ENCODE measurements at places on chromosomes 7 and 10.
A peak's percentile ranks its signal among the peaks of the same experiment; 100 is the strongest.

- no peak for DNase-seq
These were observed 16.1 kb downstream of the BRAT1 start for GRCh38 chr7:2539031-2539911.

GRCh38 chr10:32891261-32891660 is 66.8 kb downstream of the ITGB1 start:
- DNase-seq: no peak

DNA sequence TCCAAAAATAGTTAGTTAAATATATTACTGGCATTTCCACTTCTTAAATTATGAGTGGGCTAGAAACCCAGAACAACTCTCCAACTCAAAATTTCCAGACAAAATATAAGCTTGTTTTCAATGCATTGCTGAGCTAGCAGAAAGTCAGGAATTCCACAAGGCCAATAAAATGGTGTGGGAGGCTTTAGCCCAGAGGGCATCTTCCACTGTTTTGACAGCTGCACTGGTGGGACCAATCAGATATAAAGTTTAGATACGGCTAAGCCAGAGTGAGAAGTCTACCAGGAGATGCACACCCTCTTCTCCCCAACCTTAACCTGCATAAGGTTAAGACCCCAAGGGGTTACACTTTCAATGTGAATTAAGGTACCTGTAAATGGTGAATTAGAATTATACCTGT is 76.6 kb downstream of the AMPH start:
- no peak for DNase-seq

DNA sequence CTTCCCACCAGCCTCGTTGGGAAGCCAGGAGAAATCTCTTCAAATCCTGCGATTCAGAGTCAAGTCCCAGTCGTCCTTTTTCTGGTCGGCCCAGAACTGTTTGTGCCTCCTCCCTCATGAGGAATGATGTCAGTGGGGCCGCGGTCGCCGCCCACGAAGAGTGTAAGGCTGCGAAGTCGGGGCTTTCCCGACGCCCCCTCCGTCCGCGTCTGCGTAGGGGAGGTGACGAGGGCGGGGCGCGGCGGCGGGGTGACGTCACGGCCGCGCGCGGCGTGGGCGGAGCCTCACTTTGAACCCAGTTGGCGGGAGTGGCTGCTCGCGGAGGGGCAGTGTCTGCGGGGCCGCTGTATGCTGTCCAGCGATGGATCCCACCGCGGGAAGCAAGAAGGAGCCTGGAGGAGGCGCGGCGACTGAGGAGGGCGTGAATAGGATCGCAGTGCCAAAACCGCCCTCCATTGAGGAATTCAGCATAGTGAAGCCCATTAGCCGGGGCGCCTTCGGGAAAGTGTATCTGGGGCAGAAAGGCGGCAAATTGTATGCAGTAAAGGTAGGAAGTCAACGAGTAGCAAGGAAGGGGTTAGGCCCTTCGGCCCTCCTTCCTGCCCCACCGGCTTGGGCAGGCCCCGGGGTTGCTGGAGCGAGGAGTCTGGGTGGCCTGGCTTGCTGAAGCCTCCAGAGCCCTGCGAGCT is at the start of gene MASTL:
MASTL (plus strand) TSS at position 287 of the 689 bp plus-strand sequence; CDS start at position 362, 75 bp downstream.
- DNase-seq: peak; percentile 48

- DNase-seq: no peak
These were observed 38.7 kb downstream of the CALML3 start for GRCh38 chr10:5563321-5563961.

- DNase-seq: no peak
These were observed 25.2 kb upstream of the PRR15 start for GRCh38 chr7:29538389-29538788.

GRCh38 chr7:77819021-77819420 is 20.4 kb downstream of the PHTF2 start:
- no peak for DNase-seq

GRCh38 chr7:116249969-116250553 is 39.7 kb downstream of the TES start:
- DNase-seq: no peak

GRCh38 chr7:121745856-121746255 is 127.1 kb upstream of the PTPRZ1 start:
- no peak for DNase-seq

DNA sequence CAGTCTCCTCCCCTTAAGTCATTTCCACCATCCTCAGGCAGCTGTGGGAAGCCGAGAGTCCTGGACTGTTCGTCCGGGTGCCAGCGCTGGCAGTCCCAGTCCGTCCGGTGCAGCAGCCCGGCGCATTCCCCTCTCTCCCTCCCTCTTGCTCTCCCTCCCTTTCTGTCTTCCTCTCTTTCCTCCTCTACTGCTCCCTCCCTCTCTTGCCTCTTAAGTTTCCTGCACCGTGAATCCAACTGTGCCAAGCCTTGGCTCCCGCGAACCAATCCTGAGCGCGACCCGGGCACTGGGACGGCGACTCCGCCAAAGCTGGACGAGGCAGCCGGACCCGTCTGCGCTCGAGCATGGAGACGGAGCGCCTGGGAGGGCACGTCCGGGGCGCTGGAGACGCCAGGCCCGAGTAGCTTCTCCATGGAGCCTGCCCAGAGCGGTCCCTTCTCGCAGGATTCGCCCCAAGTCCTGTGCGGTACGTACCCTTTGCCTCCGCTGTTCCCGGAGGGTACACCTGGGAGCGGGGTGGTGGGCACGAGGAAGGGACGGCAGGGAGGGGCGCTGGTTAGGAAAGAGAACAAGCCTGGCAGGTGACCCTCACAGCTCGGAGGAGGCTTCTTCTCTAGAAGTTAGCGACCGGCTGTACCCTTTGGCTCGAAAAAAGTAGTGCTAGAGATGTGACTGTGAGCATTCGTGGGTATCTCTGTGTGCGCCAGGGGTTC is 1.0 kb downstream of the NXPH1 start:
- no peak for DNase-seq

DNA sequence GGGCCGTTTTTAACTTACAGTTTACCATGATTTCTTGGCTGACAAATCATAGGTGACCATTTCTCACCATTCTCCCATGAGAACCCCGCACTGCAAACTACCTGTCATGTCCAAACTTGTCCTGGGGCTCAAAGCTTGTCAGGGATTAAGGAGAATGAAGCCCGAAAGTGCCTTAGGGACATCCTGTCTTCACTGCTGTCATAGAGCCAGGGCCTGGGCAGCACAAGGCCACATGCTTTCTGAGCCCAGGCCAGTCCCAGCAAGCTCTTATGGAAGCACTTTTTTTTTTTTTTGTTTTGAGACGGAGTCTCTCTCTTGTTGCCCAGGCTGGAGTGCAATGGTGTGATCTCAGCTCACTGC is 33.9 kb downstream of the CCM2 start:
- no peak for DNase-seq

DNA sequence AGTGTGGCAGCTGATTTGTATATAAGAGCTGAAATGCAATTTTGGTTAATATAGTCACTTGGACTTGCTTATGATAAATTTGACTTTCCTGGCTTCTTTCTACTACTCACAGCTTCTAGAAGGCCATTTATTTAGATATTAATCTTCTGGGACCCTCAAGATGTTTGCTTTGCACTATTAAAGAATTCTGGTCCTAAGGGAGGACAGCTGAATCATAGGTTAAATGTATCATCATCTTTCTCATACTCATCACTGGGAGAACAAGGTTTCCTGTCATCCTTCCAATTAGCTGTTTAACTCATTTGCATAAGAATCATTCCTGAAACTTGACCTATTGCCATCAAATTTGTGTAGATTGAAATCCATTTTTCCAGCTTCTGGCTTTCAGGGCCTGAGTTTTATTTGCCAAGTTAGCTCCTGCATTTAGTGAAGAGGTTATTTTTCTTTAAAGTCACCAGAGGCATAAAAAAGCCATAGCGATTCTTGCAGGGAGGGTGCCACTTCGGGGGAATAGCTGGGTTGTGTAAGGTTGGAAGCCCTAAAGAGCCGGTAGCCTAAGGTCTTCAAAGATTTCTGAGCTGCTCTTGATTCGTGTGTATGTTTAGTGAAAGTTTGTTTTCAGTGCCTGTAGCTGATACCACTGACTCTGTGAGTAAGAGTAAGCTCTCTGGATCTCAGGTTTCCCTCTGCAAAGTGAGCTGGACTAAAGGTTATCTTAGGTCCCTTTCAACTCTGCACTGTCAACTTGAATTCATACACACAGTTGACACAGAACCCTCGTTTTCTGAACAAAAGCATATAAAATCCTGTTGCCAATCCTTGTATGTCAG is 4.3 kb downstream of the MAP3K8 start:
- DNase-seq: no peak

DNA sequence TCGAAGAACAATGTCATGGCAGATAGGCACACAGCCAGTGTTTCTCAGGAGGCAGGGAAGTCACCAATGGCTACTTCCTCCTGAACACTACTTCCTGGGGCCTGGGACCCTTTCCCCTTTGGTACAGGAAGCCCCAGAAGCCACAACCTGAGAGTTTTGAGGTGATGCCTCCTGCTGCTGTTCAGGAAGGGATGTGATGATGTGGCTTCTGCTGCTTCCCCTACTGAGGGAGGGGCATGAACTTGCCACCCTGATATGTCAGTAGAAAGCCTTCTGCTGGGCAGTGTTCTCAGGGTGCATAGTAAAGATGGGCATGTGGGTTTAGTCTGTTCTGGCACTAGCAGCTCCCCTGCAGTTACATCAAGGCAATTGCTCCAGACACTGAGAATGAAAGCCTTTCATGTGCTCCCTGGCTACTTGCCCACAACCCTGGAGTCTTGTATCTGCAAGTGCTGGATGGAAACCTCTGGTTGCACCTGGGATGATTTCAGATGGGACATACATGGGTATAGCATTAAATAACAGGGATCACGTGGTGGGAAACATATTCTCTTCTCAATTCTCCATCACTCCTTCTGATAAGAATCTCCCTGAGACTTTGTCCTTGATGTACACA is 69.3 kb downstream of the ADRA2A start:
- no peak for DNase-seq

DNA sequence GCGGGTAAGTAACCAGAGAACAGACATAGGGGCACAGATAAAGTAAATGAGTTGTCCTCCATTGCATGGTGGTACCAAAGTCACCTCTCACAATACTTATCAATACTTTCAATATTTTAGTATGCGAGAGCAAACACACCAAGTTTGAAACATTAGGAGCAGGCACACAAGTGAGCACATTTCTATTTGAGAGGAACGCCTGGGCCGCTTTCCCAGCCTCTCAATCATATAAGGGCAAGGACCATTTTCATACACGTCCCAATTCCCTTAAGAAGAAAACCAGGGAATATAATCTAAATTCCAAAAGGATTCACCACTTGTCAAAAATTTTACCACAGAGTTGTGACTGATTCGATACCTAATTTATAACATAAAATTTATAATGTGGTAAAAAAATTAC is 7.5 kb downstream of the LMOD2 start:
- no peak for DNase-seq

DNA sequence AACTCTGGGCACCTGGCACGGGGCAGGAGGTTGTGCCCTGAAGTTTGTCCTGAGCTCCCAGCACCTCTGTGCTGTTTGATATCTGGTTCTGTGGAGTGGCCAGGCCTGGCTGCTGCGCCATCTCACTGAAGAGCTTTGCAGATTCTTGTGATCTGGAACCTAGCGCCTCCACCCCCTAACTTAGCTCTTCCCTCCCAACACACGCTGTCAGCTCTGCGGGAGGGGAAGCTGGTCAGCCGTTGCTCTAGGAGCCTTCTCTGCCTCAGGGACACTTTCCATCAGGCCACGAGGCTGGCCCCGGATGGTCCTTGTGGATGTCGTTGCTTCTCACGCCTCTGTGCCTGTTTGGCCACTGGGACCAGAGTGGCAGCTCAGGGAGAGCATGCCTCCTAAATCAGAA is 213.2 kb downstream of the CCDC3 start:
- no peak for DNase-seq

DNA sequence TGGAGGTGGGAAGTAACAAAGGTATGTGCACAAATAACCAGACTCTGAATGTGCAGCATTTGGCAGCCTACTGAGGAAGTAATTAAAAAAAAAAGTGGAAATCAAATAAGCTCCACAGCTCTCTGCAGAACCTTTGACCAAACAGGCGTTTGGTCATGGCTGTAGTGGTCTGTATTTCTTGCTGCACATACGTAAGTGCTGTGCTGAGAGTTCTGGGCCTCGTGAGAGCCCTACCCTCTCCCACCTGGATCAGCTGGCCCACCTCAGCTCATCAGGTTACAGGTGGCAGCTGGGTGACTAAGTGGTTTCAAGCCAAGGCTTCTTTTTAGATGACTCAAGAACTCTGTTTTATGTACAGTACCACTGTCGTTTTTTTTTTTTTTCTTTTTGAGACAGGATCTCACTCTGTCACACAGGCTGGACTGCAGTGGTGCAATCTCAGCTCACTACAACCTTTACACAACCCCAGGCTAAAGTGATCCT is 178.2 kb upstream of the KLF6 start:
- no peak for DNase-seq

DNA sequence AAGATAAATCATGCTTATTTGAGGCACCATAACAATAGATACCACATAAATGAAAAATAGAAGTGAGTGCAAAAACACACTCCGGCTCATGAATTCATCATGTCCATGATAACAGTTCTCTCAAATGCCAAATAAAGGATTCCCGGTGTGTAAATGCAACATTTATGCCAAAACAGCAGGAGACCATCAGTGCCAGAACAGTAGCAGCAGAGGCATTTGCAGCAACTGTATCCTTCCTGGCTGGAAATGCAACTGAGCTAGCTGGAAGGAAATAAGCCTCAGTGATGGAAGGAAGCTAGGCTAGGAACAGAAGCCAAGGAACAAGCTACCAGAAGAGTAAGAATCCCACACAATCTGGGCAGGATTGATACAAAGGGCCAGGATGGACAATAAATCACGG is 79.9 kb upstream of the THSD7A start:
- no peak for DNase-seq

GRCh38 chr7:13560441-13560840 is 429.0 kb downstream of the ETV1 start:
- DNase-seq: peak; percentile 69

GRCh38 chr10:10591715-10592341 is 425.8 kb upstream of the CELF2 start:
- DNase-seq: no peak

- no peak for DNase-seq
These were observed 44.7 kb downstream of the DOCK4 start for GRCh38 chr7:112161253-112162141.

- no peak for DNase-seq
These were observed 181.8 kb upstream of the PRSS1 start for GRCh38 chr7:142567201-142568075.

DNA sequence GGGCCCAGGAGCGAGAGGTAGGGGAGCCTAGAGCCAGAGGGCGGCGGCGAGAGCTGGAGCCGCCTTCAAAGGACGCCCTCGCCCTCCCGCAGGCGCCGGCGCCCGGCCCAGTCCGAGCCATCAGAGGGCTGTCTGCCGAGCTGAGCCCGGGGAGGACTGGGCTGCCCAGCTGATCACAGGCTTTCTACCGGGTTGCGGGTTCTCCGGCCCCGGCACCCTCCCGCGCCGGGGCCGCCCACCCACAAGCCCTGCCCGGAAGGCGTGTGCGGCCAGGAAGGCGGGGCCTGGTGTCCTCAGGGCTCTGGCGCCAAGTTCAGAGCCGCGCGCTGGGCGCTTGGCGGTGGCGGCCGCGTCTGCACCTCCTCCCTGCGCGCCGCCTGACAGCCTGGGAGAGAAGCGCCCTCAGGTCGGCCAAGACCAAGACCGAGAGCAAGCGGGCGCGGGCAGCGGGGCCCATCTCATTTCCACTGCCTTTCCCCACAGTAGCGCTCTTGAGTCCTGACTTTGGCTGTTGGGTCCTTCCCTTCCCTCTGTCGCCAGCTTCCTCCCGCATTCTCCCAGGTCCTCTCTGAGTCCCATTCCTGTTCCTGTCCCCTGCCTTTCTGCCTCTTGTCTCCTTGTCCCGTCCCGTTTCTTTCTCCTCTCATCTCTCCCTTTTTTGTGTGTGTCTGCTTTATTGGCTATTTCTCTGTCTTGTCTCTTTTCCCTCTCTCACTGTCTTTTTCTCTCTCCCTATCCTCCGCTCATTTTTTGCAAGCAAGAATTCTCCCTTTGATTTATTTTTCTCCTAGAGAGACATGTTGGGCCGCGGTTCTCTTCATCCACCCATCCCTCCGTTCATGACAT is 60.6 kb upstream of the MSMB start:
- DNase-seq: no peak
